Endodermal cell (in vitro differentiated cells): ENCODE measurements at places on chromosomes 11 and 22.

GRCh38 chr11:11374358-11375148 lies 21.5 kb upstream of the CSNK2A3 start:
- no peak for DNase-seq

DNA sequence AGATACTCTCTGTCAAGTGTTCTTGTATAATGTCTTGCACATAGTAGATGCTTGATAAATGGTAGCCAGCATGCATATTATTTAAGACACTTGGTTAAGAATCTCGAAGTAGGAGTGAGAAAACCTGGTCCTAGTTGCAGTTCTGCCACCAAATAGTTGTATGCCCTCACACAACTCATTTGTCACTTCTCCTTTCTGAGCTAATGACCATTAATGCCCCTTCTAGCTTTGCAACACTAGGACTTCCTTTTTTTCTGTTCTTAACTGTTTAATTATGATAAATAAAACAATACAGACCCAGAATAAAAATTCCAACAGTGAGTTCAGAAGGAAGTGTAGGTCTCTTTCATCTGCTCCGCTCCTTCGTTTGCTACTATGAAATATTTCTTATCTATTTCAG lies 453.6 kb downstream of the TMEM135 start:
- no peak for DNase-seq

DNA sequence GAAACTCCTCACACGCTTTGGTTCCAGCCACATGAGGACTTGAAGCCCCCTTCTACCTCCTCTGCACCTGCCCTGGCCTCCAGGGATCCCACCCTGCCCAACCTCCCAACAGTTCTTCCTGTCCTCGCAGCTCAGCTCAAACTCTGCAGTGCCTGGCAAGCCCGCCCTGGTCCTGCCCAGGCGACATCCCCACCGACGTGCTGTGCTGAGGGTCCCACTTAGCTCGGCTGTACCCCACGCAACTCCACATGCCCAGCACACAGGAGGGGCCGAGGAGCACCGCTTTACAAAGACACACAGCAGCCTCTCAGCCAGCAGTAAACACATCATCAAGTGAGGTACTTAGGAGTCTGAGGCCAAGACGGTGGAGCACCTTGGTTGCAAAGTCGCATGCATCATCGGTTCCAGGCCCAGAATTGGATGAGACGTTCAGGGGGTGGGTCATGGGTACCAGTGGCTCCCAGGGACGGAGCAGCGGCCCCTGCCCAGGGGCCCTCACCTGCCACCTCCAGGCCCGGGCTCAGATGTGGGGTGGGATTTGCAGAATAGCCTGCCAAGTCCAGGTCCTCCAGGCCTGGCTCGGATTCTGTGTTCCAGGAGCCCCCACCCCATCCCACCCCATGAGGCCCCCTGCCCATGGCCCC lies 72.6 kb downstream of the CELSR1 start:
- DNase-seq: no peak

DNA sequence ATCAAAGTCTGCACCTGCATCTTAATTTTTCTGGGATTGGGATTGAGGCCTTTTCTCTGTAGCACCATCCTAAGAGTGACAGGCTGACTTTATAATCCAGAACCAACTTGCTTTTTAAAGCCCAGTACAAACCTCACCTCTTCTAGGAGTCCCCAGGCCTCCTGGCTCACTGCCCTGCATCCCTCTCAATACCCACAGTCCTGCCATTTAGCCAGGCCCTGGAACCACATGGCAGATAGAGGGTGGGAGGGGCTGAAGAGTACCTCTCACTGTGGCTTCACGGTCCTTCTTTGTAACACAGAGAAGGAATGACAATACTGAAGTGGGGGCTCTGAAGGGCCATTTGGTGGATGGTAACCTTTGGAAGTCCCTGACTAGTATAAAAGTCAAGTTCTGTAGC lies 63.5 kb upstream of the PHOX2A start:
- DNase-seq: no peak

- DNase-seq: no peak
Measured at GRCh38 chr11:69496631-69497220, 15.3 kb downstream of the LINC01488 start.

GRCh38 chr22:37273126-37273845 lies 9.0 kb upstream of the CYTH4 start:
- DNase-seq: no peak

- DNase-seq: no peak
Measured at GRCh38 chr11:3370311-3370870, 8.6 kb downstream of the ZNF195 start.

- DNase-seq: no peak
Measured at GRCh38 chr11:102986815-102987214, 31.3 kb upstream of the MMP13 start.

DNA sequence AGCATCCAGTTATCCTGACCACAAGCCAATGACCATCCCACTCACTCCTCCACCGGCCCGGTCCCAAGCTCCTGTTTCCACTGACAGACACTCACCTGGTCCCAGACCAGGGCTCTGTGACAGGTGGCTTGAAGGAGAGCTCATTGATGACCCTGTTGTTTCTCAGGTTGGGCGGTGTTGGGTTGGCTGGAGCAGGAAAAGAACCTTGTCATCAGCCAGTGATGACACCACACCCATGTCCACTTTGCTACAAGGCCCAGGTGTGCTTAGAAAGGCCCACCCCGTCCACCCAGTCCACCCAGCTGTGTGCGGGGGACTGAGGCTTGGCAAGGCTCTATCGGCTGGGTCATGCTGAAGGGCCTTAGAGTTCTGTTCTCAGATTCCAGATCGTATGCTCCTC lies 42.9 kb downstream of the GAB4 start:
- no peak for DNase-seq

- peak; percentile 55 for DNase-seq
Measured at GRCh38 chr11:96332126-96332771, 10.7 kb downstream of the MAML2 start.

DNA sequence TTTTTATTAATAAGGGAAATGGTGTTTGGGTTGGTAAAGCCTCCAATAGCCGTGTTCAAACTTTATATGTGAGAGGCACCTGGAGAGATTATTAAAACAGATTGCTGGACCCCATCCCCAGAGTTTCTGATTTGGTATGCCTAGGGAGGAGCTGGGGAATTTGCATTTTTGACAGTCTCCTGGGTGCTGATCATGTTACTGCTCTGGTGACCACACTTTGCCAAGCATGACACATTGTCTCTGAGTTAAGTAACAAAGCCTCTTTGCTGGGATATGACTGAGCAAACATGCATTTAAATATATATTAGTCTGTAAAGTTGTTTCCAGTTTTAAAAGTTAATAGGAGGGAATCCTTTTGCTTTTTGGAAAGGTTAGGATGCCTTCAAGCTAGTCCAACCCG lies 140.4 kb downstream of the NAV2 start:
- DNase-seq: no peak

DNA sequence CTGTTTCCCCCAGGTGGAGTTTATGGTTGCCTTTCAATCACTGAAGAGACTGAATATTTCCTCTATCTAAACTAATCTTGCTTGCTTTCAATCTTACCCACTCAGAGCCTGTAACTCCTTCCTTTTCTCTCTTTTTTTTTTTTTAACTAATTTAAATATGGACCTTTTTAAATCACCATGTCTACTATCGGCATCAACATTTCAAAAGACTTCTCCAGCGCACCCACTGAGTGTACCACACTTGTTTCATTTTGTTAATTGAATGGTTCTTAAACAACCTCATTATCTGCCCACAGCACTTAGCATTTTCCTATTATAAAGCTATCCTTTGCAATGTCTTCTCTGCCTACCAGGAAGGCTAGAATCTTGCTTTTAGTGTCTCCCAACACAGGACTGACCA lies 1212.5 kb downstream of the LRRC4C start:
- DNase-seq: no peak

DNA sequence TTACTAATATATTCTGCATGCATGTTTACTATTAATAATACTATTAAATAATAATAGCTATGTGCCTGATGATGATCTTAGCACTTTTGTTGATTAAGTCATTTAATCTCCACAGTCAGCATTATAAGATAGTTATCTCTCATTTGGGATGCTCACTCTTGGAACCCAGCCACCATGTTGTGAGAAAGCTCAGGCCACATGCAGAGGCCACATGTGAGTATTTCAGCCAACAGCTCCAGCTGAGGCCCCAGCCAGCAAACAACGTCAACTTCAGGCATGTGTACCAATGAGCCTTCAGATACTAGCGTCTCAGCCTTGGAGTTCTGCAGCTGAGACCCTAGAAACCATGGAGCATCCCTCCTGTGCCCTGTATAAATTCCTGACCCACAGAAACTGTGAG lies 798.1 kb upstream of the LRRC4C start:
- DNase-seq: no peak

GRCh38 chr11:110859240-110859840 lies 147.1 kb upstream of the ARHGAP20 start:
- no peak for DNase-seq

DNA sequence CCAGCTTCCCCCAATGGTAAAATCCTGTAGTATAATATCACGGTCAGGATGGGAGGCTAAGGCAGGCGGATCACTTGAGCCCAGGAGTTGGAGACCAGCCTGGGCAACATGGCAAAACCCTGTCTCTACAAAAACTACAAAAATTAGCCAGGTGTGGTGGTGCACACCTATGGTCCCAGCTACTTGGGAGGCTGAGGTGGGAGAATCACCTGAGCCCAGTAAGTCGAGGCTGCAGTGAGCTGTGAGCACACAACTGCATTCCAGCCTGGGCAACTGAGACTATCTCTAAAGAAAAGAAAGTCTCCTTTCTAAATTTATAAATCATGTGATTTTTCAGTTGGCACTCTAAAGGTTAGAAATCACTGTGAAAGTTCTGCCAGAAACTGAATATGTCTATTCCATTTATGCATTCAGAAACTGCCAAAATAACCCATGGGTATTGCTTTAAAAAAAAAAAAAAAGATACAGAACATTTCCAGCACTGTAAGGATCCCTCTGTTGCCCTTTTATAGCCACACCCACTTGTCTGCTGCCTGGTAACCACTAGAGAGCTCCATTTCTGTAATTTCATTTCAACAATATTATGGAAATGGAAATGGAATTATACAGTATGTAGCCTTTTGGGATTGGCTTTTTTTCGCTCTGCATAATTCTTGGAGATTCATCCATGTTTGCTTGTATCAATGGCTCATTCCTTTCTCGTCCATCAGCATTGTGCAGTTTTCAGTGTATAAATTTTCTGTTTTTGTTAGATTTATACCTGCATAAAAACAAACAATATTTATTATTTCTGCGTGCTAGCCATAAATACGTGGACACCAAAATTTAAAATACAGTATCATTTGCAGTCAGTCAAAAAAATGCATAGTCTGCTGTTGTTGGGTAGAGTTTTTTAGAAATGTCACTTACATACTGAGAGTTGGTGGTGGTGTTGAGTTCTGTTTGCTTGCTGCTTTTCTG lies 9.4 kb downstream of the CDC45 start:
- no peak for DNase-seq

DNA sequence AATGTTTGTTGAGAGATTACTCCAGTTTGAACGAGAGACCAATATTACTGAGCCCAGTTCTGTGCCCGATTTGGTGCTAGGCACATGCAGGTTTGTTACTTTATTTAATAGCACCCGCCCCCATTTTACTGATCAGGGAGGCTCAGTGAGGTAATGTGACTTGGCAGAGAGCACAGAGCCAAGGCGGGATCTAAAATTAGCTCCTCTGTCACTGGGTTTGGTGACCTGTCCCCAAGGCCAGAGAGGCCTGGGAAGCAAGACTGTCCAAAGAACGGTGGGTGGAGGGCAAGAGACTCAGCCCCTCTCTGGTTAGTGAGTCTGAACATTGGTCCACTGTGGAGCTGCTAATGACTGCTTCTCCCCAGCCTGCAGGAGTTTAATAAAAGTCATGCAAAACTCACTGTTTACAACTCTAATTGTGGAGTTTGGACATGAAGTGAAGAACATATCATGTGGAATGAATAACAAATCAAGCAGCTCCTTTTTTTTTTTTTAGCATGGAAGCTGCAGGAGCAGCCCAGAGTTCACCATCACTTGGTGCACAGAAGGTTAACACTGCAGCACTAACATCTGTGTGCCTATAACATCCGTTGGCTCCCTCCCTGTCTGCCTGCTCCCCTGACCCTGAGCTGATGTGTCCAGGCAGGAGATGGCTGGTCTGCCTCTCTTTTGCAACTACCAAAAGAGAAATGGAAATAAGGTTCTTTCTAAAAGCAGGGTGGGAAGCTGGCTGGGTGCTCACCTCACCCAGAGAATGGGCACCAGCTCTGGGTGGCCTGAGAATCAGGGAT lies 39.0 kb downstream of the CSNK2A3 start:
- no peak for DNase-seq

DNA sequence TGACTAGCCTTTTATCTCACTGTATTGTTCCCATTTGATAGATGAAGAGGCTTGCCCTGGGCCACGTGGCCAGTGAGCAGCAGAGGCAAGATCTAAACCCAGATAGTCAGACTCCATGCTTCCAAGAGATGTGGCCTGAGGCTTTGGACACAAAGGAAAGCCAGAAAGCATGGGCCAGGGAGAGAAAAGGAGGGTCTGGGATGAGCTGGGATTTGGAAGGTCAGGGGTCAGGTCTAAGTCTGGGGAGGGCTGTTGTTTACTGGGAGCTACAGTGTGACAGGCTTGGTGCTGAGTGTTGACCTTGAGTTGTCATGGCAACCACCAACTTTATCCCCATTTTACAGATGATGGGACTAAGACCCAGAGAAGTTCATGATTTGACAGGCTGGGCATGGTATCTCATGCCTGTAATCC lies 2.1 kb downstream of the SLC35E4 start:
- DNase-seq: no peak

DNA sequence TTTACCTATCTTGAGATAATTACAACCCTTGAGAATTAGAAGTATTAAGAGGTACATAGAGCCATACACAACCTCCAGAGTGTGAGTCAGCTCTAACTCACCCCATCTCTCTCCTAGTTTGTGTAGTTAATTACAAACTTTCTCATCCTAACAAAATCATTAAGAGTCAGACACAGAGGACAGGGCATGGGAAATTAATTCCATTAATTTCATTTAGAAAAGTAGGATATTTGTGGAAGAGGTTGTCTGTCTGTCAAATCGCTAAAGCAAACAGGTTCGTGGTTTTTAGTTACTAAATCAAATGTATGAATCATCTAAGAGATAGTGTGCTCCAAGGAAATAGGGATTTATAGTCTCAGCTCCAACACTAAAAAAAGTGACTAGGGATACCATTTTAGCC lies 1261.4 kb upstream of the TENM4 start:
- DNase-seq: no peak

DNA sequence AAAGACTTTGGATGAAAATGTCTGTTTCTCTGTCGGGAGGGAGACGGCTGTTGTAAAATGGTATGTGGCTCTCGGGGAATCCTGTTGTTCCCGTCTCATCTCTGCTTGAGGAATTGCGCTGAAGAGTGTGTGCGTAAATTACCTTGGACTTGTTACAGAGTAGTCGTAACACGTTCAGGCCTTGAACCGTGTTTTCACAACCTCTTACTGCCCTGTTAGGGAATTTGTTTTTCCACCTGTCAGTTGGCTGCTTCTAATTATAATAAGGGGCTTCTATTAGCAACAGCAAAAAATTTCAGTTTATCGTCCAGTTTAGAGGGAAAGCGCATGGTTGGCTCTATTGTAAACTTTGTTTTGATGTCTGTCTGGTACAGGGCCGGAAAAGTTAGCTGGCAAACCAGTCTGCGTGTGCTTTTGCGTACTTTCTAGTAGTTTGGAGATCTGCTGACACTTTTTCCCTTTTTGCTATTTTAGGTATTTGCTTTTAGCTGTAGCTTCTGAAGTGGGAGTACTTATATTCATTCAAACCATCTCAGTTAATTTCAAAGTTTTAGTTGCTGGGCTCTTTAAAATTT lies 1.5 kb downstream of the HIPK3 start:
- no peak for DNase-seq

- DNase-seq: peak; percentile 73
Measured at GRCh38 chr11:79052544-79052943, 388.3 kb downstream of the TENM4 start.

GRCh38 chr11:20243974-20244373 lies 83.7 kb upstream of the DBX1 start:
- DNase-seq: no peak
